HFFc6 (cell line): ENCODE measurements at places on chromosomes 3 and 15.

- DNase-seq = no peak
Observed at GRCh38 chr3:141341536-141341935, 26.8 kb upstream of the ZBTB38 start.

DNA sequence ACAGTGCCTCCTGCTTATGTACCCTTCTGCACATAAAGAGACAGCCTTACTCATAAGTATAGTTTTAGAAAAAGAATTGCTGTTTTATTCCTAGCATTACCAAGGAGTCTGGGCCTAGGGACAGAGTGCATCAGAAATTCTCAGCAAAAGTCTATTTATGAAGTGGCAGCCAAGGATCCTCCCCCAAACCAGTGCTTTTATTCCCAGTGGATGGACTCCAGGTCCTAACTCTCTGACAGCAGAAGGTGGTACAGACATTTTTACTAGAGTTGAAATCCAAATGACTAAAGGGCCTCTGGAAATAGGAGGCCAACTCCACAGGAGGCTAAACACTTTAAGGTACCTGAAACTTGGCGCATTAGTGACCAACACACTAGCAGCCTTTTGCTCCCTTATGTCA is 407.2 kb upstream of the TPRG1 start:
- no peak for DNase-seq

DNA sequence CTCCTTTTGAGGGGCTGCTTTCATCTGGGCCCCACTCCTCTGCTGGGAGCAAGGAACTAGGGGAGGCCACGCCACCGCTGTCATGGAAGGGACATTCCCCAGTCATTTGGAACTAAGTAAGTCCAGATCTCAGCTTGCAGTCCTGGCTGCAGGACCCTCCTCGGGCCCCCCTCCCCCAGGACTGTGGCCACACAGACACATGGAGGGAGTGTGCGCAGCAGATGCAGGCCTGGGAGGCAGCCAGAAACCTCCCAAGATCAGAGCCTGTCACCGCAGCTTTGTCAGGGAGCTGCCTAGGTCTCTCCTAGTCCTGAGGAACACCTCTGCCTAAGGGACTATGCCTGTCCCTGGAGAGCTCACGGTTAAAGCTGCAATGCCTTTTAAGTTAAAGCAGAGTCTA is 7.3 kb upstream of the SEMA3F start:
- no peak for DNase-seq

DNA sequence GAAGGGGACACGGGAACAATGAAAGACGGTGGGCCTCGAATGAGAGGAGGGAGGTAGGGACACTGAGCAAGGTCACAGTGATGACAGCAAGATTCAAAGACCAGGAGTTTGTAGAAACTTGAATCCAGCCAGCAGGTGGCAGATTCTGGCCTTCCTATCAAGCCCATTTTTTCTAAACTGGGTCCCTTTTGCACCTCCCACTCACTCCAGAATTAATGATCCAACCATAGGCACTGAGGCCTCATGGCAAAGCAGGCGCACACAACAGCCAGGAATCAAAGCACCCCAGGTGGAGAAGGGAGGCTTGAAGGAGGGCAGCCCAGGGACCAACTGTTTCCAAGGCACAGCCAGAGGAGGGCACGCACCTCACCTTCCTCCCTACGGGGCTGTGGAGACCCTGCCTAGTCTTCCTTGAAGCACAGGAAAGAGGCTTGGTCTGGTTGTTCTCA is 90.2 kb downstream of the ANP32A start:
- DNase-seq = peak; percentile 30

- no peak for DNase-seq
Observed at GRCh38 chr3:178835033-178835432, 236.6 kb downstream of the ZMAT3 start.

GRCh38 chr3:148833223-148833622 is 5.6 kb downstream of the CPB1 start:
- no peak for DNase-seq

- no peak for DNase-seq
Observed at GRCh38 chr3:17118771-17119170, 234.0 kb downstream of the PLCL2 start.

GRCh38 chr3:13881536-13882410 is 1.9 kb upstream of the WNT7A start:
- DNase-seq = no peak
